ENCODE measurements at places on chromosomes 4 and X. TPM values are rescaled to one million over a fixed set of nuclear protein-coding genes. Genes with fewer than 3 reads are reported as not detected.

METTL14 gene
- total RNA-seq: 53.1 TPM

PRPS1 gene
- 69.2 TPM for total RNA-seq

MAGEB16 gene
- total RNA-seq: not detected

ARAF gene
- 78.5 TPM for total RNA-seq

FAM47E gene
- total RNA-seq: not detected

DNA sequence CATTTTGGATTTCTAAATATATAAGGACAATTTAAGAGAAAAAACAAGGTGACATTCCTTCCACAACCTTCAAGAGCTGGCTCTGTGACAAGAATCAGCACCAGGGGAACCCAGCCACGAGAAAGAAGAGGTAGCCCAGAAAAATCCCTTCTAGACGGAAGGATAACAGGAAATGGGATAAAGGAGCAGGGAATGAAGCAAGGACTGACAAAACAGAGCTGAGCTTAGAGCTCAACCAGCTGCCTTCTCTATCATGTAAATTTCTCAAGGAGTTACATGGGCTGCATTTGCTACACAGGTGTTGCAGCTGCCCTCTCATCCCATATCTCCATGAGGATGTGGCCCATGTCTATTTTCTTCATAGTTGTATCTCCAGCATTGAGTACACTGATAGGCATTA, 154.2 kb upstream of the PRDX4 start:
- DNase-seq: no peak

- H3K36me3 ChIP-seq: no peaks in the 10 kb centered on the region
- H3K27me3 ChIP-seq: no peaks in the 10 kb centered on the region
- no peak overlapping the region for H3K27ac ChIP-seq
- H3K4me3 ChIP-seq: no peak overlapping the region
- no peak for DNase-seq
Observed at GRCh38 chr4:125938541-125938940, 623.8 kb downstream of the FAT4 start.

DNA sequence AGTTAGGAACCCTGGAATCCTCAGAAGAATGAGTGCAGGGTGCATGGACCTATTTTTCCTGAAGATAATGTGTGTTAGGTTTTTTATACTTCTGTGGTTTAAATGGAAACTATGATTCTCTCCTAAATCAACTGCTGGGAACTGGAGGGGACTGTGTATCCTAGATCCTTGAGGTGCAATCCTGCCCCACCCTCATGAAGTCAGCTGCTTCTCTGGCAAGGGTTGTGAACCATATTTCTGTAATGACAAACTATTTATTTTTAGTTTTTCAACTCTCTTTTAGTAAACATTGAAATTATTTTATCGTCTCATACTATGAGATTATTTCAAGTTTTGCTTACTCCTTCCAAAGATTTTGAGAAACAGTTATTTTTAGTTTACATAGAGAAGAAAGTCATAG, 25.8 kb upstream of the VEGFC start:
- no peak for DNase-seq
- H3K36me3 ChIP-seq: no peaks in the 10 kb centered on the region

DNA sequence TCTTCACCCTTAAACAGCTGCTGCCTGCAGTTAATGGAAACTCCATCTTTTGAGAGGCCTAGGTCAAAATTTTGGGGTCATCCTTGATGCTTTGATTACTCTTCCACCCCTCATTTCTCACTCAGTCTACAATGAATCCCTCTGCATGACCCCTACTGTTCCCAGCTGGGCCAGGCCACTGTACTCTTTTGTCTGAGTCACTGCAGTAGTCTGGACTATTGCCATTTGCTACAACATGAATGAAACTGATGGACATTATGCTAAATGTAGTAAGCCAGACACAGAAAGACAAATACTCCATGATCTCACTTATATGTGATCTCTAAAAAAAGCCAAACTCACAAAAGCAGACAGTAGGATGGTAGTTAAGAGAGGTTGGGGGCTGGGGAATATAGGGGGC, 28.3 kb downstream of the STK32B start:
- peaks cover 3% of the 10 kb centered on the region for H3K27me3 ChIP-seq
- no peaks in the 10 kb centered on the region for H3K4me1 ChIP-seq
- no peak overlapping the region for H3K27ac ChIP-seq
- no peak overlapping the region for H3K4me3 ChIP-seq
- DNase-seq: no peak

DNA sequence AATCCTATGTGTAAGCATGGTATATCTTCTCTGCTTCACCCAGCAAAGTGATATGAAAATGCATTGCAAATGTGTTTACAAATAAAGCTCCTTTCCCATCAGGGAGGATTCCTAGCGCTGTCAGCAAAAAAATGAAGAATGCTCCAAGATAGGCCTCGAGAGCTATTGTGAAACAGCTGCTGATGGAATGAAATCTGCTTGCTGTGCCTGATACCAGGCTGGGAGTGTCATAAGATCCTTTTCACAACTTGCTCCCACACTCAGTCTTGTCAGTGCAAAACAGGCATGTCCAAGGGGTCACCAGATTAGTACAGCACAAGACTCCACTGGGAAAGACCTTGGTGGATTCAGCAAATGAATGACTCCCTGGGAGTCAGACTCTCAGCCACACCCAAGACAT, 34.1 kb downstream of the HNRNPH2 start:
- no peak overlapping the region for H3K4me3 ChIP-seq
- no peak overlapping the region for H3K27ac ChIP-seq
- H3K27me3 ChIP-seq: no peaks in the 10 kb centered on the region
- DNase-seq: no peak
- peaks cover 3% of the 10 kb centered on the region for H3K4me1 ChIP-seq
- H3K36me3 ChIP-seq: peaks cover 10% of the 10 kb centered on the region

GRCh38 chr4:83196921-83197320, 82.4 kb upstream of the PLAC8 start:
- no peak for DNase-seq
- H3K4me3 ChIP-seq: peak overlapping the region; percentile 2
- H3K4me1 ChIP-seq: peaks cover 6% of the 10 kb centered on the region
- peak overlapping the region; percentile 61 for H3K27ac ChIP-seq

DNA sequence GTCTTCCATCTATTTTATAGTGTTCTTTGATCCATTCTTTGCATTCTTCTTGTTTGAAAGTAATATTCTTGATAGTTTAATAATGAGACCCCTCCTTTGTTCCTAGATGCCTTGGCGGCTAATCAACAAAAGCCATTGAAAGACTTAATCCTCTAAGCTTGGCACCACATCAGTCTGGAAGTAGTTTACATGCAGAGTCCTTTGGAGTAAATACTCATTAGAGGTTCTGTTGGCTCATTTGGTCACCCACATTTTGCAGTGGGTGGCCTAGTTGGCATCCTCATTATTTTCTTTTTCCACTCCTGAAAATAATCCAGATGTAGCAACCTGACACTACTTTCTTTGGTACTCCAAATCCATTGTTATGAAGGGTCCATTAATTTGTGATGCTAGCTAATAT, 64.5 kb downstream of the DKK2 start:
- no peak overlapping the region for H3K4me3 ChIP-seq
- H3K36me3 ChIP-seq: no peaks in the 10 kb centered on the region
- DNase-seq: no peak

DNA sequence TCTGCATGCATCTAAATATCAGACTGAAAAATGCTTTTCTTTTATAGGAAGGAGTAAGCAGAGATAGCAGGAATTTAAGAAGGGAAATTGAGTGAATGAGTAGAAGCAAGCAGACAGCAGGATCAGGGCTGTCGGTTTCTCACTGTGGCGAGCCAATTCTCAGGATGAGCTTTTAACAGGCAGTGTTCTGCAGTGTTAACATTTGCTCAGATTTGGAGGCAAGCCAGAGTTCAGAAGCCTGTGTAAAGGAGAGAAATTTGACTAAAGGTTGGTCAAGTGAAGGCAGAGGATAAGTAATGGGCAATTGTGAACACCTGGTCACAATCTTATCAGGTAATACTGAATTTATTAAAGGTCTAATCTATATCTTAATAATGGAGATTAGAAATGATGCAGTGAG, 133.3 kb upstream of the MAGEB16 start:
- no peak overlapping the region for H3K4me3 ChIP-seq
- H3K27ac ChIP-seq: no peak overlapping the region
- no peaks in the 10 kb centered on the region for H3K27me3 ChIP-seq
- DNase-seq: no peak

- H3K27me3 ChIP-seq: no peaks in the 10 kb centered on the region
- no peak for DNase-seq
- no peaks in the 10 kb centered on the region for H3K4me1 ChIP-seq
- H3K27ac ChIP-seq: no peak overlapping the region
Observed at GRCh38 chrX:96837808-96838207, 45.9 kb upstream of the RPA4 start.

DNA sequence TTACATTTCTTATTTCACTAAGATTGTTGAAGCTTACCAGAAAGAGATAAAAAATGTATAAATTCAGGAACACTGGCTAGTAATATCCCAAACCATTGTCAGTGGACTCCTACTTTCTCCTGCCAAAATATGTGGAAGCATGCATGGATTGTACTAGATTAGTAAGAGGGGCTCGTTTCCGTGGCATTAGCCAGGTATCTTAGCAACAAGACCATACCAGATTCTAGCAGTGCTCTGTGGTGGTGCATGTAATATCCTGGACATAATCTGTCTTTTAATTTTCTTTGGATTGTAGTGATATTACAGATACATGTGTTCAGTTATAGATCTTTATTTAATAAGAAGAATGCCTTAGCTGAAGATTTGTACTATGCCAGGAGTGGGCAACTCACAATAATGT, 371.9 kb upstream of the PITX2 start:
- DNase-seq: no peak
- H3K27ac ChIP-seq: no peak overlapping the region
- no peak overlapping the region for H3K4me3 ChIP-seq
- H3K36me3 ChIP-seq: no peaks in the 10 kb centered on the region

DNA sequence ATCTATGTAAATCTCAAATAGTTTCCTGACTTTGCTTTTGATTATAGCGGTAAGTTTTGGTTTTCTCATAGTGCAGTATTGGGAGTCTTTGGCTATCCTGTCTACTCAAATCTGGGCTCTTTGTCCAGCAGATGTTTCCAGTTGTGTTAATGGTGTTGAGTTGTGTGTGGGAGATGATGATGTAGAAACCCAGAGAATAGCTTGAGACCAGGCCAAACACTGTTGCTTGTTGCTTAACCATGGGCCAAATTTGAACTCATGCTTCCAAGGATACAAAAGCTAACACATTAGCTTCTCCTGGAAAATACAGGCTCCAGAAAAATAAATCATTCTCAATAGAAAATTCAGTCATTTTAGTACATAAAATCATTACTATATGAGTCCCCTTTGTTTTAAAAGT, 82.6 kb upstream of the GYPA start:
- DNase-seq: no peak
- H3K4me1 ChIP-seq: no peaks in the 10 kb centered on the region
- H3K27me3 ChIP-seq: no peaks in the 10 kb centered on the region
- H3K4me3 ChIP-seq: no peak overlapping the region
- H3K36me3 ChIP-seq: no peaks in the 10 kb centered on the region

DNA sequence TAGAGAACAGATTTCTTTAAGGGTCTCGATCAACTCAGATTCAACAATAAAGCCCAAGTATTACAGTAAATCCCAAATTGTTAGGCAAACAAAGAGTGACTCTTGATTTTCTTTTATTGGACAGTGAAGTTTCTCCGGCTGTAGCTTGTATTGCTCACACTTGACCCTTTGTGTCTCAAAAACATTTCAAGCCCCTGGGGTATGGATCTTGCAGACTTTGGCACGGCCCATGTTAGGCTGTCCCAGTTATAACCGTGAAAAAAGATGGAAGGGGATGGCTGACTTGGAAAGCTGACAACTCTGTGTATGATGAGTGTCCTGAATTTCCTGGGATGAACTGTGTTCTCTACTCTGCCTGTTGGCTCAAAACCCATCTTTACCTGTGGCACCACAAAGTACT, 356.1 kb downstream of the SLITRK2 start:
- H3K27me3 ChIP-seq: no peaks in the 10 kb centered on the region
- no peaks in the 10 kb centered on the region for H3K36me3 ChIP-seq
- H3K27ac ChIP-seq: no peak overlapping the region
- H3K4me1 ChIP-seq: no peaks in the 10 kb centered on the region
- no peak for DNase-seq

DNA sequence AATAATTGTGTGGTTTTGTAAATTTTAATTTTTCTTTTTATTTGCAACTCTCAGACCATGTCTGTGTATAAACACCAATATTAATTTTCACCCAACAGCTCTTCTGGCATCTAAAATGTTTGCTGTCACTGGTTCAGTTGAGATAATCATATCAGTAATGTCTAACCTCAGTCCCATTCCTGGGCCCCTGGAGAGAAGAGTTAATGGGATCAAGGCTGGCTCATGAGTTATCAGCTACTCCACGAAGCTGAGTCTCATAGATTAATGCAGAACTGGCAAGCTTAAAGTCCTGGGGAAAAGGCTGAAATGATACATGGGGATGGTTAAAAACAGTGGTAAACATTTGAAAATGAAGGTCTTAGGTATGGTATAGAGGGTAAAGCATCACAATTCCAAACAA, 28.4 kb upstream of the TSPAN5 start:
- H3K4me3 ChIP-seq: no peak overlapping the region
- H3K4me1 ChIP-seq: peaks cover 18% of the 10 kb centered on the region
- DNase-seq: no peak
- H3K27ac ChIP-seq: no peak overlapping the region
- H3K27me3 ChIP-seq: no peaks in the 10 kb centered on the region
- H3K36me3 ChIP-seq: peaks cover 9% of the 10 kb centered on the region

- no peak for DNase-seq
- H3K27me3 ChIP-seq: no peaks in the 10 kb centered on the region
- H3K27ac ChIP-seq: no peak overlapping the region
- H3K4me3 ChIP-seq: no peak overlapping the region
- H3K36me3 ChIP-seq: no peaks in the 10 kb centered on the region
- H3K4me1 ChIP-seq: no peaks in the 10 kb centered on the region
Observed at GRCh38 chr4:165662341-165662740, 210.7 kb upstream of the TLL1 start.

- no peak overlapping the region for H3K27ac ChIP-seq
- no peak overlapping the region for H3K4me3 ChIP-seq
- no peaks in the 10 kb centered on the region for H3K36me3 ChIP-seq
- H3K4me1 ChIP-seq: peaks cover 1% of the 10 kb centered on the region
- DNase-seq: no peak
Observed at GRCh38 chrX:37956223-37956622, 50.1 kb upstream of the SYTL5 start.

- DNase-seq: no peak
- H3K4me1 ChIP-seq: no peaks in the 10 kb centered on the region
- H3K36me3 ChIP-seq: no peaks in the 10 kb centered on the region
- H3K4me3 ChIP-seq: no peak overlapping the region
Observed at GRCh38 chrX:126886997-126887396, 67.5 kb downstream of the PRR32 start.

GRCh38 chr4:38948551-38948950, 80.9 kb downstream of the FAM114A1 start:
- H3K36me3 ChIP-seq: peaks cover 1% of the 10 kb centered on the region
- no peak overlapping the region for H3K4me3 ChIP-seq
- no peak overlapping the region for H3K27ac ChIP-seq
- H3K4me1 ChIP-seq: peaks cover 17% of the 10 kb centered on the region
- no peak for DNase-seq

- no peaks in the 10 kb centered on the region for H3K36me3 ChIP-seq
- no peaks in the 10 kb centered on the region for H3K4me1 ChIP-seq
- no peak overlapping the region for H3K27ac ChIP-seq
- no peak for DNase-seq
- no peaks in the 10 kb centered on the region for H3K27me3 ChIP-seq
Observed at GRCh38 chrX:109793191-109793590, 60.1 kb upstream of the ACSL4 start.

- no peak overlapping the region for H3K4me3 ChIP-seq
- H3K27ac ChIP-seq: no peak overlapping the region
- DNase-seq: no peak
- H3K27me3 ChIP-seq: peaks cover 6% of the 10 kb centered on the region
- no peaks in the 10 kb centered on the region for H3K36me3 ChIP-seq
Observed at GRCh38 chr4:144627663-144628076, 18.3 kb upstream of the HHIP start.

Data from activated naive CD8-positive, alpha-beta T cell treated with anti-CD3 and anti-CD28 coated beads, Interleukin-2, amount 10 ng/mL, durations not matched to agents 7 days and 5 days (primary cell).